ENCODE measurements at places on chromosomes 7 and 10.

DNA sequence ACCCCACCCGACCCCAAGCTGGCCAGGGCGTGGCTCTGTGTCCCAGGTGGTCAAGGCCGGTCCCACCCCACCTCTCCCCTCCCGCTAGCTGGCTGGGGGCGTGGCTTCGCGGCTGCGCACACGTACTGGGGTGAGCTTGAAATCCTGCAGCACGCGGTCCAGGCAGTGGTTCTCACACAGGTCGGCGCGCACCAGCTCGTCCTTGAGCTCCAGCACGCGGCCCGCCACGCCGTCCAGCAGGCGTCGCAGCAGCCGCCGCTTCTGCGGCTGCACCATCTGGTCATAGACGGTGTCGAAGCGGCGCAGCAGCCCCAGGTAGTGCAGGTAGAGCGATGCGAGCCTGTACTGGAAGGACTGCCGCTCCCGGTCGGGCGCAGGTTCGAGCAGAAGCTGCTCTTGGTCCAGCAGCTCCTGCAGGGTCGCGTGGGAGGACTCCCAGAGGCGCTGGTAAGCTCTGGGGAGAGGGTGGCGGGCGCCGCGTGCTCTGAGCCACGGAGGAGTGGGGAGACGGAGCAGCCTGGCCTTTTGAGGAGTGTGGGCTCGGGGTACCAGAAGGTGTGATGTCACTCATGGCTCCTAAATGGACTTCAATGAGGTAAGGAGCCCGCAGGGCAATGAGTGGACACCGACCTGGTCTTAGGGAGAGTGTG, 5.8 kb downstream of the H2BK1 start:
- DNase-seq = no peak

DNA sequence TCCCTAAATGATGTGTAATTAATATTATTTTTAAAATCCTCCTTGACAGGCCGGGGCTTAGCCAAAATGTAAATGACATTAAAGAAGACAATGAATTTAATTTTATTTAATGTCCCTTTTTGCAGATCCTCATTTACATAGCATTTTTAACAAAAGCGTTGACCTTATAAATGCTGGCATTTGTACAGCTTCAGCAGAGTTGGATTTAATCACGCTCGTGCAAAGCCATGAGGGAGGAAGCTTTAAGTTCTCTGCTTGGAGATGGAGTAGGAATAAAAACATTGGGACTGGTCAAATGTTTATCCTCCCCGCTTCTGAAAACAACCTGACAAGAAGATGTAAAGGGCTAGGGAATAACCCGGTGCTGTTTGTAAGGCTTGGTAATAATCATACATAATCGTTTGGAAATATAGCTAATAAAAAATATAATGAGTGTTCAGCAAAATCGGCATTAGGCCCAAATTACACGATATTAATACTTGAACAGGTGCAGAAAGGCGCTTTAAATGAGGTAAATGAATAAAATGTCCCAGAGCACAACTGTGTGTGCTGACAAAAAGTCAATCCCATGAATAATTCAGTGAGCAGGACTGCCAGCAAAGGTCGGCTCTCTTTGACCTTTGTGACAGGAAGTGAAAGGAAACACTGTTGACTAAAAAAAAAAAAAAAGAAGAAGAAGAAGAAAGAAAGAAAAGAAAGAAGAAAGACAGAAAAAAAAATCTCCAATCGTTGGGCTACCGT, 11.5 kb downstream of the EBF3 start:
- DNase-seq = no peak

- DNase-seq = no peak
These were observed 362.4 kb downstream of the CNTNAP2 start for GRCh38 chr7:146479040-146479439.

DNA sequence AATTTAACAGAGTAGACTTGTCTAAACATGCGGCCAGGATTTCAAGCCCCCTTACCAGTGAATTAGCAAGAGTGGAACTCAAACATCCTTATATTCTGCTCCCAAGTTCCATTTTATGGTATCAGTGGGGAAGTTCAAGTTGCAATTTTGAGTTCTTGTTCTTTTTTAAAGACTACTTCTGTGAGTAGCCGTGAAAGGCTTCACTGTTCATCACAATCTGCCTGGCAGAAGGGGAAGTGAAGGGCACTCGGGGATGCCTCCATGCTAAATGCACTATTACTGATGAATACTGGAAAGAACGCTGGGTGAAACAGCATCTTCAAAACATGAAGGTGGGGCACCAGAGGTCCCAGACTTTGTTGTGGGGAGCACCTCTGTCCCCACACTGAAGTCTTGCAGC, 22.4 kb upstream of the FGL2 start:
- no peak for DNase-seq

GRCh38 chr7:128937271-128937646, 468 bp upstream of the IRF5 start:
- DNase-seq = no peak

DNA sequence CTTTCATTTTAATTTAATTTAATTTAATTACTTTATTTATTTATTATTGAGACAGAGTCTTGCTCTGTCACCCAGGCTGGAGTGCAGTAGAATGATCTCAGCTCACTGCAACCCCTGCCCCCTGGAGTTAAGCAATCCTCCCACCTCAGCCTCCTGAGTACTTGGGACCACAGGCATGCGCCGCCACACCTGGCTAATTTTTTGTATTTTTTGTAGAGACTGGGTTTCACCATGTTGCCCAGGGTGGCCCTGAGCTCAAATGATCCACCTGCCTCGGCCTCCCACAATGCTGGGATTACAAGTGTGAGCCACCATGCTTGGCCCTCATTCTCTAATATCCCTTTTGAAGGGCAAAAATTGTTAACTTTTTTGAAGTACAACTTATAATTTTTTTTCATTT, 92.9 kb downstream of the XRCC2 start:
- DNase-seq = no peak

GRCh38 chr10:123890226-123890625, 1.4 kb downstream of the CPXM2 start:
- no peak for DNase-seq

DNA sequence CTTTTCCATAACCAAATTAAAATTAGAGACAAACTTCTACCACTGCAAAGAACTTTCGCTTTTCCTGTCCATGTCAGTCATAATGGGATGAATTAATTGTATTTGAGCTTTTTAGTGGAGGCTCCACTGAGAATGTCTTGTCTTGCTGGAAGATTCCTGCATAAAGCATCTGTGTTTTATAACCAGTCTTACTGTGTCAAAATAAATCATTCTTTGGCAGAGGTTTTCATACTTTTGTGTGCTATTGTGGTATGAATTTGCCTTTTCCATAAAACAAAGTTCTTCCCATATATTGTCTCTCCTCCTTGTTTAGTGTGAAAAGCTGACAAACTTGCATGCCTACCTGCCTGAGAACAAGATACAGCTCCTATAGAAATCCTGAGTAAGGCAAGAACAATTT, 124.8 kb upstream of the CCDC6 start:
- no peak for DNase-seq

DNA sequence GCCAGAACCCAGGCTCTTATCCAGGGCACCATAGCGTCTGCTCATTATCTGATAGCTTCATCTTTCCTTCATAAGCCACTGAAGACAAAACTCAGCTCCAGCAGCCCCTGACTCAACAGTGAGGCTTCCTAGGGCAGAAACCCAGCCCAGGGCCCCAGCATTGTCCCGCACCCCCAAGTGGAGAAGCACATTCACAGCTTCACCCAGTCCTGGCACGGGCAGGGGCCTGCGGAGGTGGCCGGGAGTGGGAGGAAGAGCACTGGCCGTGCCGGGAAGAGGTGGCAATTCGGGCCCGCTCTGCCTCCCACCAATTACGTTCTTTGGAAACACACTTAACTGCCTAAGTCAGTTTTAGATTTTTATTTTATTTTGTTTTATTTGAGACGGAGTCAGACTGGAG, 10.3 kb upstream of the CALML5 start:
- DNase-seq = no peak

GRCh38 chr10:49173201-49173772, 14.9 kb downstream of the TMEM273 start:
- no peak for DNase-seq

DNA sequence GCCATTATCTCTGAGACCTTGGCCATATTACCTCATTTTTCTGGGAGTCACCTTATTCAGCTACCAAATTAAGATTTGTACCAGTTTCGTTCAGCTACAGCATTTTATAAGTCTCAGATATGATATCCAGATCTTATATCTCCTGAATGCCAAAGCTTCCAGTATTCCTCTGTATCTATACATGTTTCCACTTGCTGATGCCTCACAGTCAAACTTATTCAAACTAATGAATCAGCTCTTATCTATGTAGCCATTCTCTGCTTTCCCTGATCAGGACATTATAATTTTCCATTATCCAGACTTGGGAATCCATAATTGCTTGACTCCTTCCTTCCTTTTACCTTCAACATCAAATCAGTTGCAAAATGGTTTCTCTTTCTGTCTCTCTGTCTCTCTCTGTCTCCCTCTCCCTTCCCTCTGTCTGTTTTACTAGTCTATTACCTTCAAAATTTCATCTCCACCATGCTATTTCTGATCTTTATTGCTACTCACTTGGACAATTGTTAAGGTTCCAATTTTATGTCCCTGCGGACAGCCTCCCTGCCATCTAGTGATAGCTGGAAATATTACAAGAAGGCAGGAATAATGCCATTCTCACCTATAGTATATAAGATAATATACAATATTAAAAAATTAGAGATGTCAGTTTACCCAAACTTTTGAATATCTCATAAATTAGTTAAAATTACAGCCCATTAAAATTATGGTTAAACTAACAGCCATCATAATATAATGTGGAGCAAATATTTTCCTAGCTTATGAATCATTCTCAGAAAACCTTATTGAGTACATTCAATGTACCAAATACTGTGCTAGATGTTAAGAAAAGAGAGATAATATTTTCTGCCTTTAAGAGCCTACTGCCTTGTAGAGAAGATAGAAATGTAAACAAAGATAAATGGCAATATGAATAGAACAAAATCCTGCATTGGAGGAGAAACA, 89.8 kb downstream of the PCLO start:
- DNase-seq = no peak

- DNase-seq = no peak
These were observed 80.8 kb downstream of the ZNF92 start for GRCh38 chr7:65454469-65454868.

DNA sequence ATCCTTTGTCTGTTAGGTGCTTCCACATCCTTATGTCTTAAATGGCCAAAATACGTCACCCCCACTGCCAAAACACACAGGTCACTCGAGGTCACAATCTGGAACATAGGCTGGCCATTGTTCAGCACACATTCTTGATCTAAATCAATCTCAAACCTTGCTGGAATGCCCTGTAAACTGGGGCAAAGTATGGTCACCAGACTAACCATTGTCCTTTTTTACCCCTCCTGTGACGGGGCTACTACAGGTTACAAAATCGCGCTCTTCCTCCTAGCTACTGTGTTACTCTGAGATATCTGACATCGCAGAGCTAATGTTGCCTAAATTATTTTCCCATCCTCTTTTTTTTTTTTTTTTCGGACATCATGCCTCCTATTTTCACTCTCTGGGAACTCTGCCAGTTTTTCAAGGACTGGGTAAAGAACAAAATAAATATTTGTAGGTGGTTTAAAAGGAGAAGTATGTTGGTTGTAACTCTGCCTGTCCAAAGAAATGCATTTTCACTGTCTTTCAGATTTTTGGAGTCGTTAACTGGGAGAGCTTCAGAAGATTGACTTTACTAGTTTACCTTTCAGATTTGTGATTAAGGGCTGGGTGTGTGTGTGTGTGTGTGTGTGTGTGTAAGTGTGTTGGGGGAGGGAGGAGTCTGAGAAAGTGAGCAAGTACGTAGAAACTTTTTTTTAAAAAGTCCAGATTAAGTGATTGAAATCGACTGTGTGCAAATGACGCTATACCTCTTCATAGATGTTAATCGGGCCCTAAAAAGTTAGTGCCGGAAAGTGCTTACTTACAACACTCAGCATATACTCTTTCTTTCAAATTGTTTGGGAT, 942 bp upstream of the KIAA1217 start:
- DNase-seq = no peak

GRCh38 chr10:79239275-79239779, 107.9 kb upstream of the PPIF start:
- DNase-seq = no peak

DNA sequence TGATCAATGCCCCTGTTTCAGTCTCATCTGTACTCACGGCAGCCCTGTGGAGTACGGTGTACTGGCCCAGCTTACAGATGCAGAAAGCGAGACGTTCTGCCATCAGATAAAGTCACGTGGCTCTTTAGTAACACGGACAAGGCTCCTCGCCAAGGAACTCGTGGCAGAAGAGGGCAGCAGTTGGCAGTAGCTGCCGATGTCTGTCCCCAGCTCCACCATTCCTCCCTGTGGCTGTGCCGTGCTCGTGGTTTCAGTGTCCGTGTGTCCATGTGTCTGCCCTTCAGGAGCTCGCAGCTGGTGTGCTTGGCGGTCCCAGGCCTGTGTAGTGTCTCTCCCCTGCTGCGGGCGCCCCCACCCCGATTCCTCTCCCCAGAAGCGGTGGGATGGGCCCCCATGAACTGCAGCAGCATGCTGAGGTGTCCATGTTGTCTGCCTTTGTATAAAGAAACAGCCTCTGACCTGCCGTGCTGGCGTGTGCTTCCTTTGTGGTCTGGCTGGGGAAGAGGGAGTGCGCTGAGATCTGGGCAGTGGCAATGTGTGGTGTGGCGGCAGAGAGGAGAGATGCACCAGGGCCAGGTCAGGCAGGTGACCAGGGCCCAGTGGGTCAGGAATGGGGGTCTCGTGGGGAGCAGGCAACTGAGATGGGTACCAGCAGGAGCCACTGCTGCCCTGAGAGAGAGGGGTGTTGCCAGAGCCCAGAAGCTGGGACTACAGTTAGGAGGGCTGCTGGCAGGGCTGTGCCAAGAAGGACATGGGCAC, 9.8 kb downstream of the RHBDD2 start:
- no peak for DNase-seq

- DNase-seq = no peak
These were observed 830 bp upstream of the BMI1 start for GRCh38 chr10:22319980-22320558.

- DNase-seq = no peak
These were observed 8.2 kb upstream of the CFAP69 start for GRCh38 chr7:90236721-90237289.

- no peak for DNase-seq
These were observed 48.6 kb upstream of the NANOS1 start for GRCh38 chr10:118980870-118981269.

DNA sequence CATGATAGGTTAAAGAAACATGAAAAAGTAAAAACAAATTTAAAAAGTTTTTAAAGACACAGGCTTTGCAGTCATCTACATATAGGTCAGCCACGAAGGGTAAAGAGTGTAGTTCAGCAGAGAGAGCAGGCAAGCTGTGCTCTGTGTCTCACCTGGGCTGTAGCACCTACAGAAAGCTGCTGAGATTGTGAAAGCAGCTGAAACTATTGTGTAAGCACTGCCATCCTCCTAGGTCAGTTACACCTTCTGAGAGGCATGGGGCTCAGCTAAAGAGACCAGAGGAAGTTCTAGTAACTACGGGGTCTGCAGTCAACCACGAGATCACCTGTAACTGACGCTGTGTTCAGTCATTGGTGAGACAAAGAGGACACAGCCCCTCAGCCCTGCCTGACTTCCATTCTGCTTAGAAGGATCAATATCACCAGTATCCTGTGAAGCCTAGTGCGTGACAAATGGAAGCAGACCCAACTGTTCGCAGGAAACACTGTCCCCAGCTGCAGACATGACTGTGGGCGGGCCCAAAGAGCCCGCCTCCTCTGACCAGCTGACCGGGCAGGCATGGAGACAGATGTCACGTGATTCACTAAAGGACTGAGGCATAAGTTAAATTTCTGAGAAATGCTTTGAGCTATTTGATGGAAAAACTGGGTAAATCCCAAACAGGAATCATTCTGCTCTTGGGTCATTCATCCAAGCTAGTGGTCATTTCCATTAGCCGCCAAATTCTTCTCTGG, 87.9 kb downstream of the EBF3 start:
- DNase-seq = no peak

GRCh38 chr10:130485236-130485957, 349.2 kb downstream of the GLRX3 start:
- no peak for DNase-seq

All from CD4-positive, alpha-beta T cell treated with Interleukin-1 beta for 1 hour (primary cell).